Activated CD8-positive, alpha-beta memory T cell treated with anti-CD3 and anti-CD28 coated beads for 48 hours (primary cell): ENCODE measurements at places on chromosomes 11 and 22.

GRCh38 chr11:93850594-93851018, at the start of gene VSTM5:
TSS of gene VSTM5 (minus strand) at chr11:93850618. CDS start at chr11:93850502, 116 bp downstream.
- DNase-seq, result no peak

DNA sequence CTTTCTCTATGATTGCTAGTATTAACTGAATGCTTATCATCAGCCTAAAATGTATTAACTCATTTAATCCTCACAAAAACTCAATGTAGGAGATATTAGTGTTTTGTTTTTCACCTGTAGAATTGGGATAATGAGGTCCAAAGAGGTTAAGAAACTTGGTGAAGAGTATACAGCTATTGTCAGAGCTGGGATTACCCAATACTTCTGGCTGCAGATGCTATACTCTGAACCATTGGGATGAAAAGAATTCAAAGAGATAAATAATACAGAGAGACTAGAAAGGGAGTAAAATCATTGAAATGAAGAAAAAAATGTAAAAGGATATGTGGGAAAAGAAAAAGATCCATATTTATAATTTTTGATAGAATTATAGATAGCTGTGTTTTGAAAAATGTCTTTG, 137.1 kb downstream of the TRPC6 start:
- no peak for DNase-seq

GRCh38 chr11:118503216-118503615, 24.1 kb upstream of the TTC36 start:
- no peak for DNase-seq

GRCh38 chr11:2977113-2977512, 15.0 kb downstream of the NAP1L4 start:
- DNase-seq, result no peak

DNA sequence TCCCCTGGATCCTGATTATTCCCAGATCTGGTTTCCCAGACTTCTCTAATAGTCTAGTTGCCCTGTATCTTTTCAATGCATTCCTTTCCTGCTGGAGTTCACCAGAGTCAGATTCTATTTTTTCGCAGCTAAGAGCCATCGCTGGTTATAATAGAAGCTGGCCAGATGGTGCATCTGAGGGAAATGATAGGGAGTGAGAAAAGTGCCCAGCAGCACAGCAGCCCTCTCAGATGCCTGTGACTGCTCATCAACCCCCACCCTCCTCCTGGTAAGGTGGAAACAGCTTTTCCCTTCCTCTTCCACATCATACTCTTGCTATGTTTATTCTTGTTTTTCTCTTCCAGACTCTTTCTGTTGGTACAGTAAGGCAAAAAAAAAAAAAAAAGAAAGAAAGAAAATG, 12.8 kb downstream of the OR8A1 start:
- no peak for DNase-seq

DNA sequence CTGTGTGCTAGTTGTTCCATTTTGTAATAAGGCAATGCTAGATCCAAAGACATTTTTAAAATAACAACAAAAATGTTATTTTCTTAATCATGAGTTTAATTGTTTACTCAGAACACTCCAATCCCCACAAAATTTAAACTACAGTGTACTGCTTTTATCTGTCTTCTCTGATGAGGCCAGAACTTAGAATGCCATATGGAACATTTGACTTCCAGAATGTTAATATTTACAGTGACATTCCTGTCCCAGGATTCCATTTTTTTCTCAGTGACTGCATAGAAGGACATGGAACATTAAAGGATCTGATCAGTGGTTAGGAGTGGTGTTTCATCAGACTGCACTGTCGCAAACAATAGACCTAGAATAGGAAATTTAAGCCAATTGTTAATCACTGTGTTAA, 494.9 kb upstream of the ARHGAP42 start:
- DNase-seq, result no peak

DNA sequence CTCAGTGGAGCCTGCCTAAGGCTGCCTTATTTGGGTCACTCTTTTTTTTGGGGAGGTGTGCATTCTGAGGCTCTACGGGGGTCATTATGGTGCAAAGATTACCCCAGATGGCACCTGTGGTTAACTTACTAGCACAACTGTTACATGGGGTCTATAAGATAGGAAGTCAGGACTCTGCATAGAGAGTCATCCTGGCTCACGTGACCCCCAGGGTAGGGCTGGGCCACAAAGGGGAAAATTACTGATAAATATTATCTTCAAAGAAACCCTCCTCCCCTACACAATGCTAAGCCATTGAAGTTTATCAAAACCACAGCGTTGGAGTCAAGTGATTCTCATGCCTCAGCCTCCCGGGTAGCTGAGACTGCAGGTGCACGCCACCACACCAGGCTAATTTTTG, 397.1 kb downstream of the MN1 start:
- no peak for DNase-seq

- DNase-seq, result no peak
Observed at GRCh38 chr22:41092847-41093411, 537 bp downstream of the EP300 start.

DNA sequence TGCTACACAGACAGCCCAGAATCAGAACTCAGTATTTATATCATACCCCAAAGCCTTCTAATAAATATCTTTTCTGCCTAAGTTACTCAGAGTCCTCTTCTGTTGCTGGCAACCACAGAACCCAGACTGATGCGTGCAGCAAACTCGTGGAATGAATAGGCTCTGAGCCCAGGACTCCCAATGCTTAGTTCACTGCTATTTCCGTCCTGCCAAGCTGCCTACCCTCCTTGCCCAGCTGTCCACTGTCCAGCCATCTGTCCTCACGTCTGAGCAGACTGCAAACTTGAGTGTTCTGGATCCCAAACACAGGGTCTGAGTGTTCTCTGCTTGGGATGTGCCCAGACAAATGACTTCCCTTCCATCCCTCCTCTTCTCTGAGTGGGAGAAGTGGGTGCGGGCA, 19.4 kb downstream of the PTPN5 start:
- DNase-seq, result no peak

DNA sequence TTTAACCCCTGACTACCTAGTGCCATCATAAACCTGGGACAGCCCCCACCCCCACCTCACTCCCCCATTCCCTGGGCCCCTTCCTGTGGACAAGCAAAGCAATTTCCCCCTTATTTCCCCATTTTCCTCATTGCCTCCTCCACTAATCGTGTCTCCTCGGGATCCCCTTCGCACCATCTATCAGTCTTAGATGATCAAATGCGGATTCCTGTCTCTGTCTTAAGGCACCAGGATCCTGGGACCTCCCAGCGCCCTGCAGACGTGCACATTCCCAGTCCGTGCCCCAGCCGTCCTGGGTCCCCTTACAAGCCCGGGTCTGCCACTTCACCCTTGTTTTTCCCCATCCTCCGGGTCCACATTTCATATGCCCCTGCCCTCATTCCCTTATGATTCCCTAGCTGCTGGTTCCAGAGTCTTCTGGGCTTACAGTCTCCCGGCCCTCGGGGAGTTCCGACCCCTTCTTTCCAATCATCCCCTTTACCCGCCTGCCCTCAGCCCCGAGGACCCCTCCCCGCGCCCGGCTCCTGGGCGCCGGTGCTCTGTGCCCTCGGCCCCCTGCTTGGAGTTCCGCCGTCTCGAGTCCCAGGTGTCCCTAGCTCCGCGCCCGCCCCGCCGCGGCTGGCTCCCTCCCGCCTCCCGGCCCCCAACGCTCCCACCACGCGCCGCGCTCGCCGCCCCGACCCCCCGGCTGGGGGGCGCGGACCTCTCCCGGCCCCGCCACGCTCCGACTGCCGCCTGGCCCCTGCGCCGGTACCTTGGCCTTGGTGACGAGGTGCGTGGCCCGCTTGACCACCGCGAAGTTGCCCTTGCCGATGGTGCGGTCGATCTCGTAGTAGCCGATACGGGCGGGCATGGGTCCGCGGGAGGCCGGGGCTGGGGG, 599 bp downstream of the SIK3 start:
- DNase-seq, result no peak

DNA sequence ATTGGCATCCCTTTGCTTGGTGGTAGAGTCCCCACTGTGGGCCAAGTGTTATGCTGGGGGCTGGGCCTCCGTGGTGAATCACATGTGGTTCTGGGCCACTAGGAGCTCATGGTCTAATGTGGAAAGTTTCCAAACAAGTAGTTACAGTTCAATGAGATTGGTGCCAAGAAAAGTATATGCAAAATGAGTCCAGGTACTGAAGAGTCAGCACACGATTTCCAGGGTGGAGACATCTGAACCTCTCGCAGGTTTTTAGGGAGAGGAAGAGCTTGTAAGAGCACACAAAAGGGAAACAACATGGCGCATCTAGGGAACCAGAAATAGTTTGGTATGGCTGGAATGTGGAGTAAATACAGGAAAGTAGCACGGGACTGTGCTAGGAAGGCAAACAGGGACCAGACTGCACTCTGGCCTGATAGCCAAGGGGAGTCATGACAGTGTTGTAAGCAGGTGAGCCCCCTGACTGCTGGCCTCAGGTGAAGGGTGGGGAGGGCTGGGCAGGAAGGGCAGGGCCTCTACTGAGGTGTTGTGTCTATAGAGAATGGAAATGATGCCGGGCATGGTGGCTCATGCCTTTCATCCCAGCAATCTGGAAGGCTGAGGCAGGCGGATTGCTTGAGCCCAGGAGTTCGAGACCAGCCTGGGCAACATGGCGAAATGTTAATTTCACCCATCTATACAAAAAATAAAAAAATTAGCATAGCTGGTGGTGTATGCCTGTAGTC, 12.6 kb downstream of the POLR2F start:
- DNase-seq, result no peak

- DNase-seq, result no peak
Observed at GRCh38 chr22:47802421-47802820, 1040.0 kb downstream of the TBC1D22A start.

DNA sequence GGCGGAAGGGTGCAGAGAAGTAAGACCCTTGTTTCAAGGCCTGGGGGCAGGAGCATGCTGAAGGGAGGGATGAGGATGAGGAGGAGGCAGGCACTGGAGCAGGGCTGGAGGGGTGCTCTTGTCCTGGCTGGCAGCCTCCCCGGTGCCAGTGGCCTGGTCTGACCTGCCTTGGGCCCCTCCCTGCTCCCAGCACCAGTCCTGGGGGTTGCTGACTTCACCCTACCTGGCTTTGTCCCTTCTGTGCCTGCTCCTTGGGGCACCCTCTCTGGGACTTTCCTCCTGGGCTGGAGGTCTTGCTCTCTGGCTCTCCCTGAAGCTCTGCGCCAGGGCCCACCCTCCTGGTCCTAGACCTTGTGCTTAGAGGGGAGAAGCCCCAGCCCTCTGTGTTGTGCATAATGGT, 4.7 kb upstream of the FLRT1 start:
- DNase-seq, result no peak

DNA sequence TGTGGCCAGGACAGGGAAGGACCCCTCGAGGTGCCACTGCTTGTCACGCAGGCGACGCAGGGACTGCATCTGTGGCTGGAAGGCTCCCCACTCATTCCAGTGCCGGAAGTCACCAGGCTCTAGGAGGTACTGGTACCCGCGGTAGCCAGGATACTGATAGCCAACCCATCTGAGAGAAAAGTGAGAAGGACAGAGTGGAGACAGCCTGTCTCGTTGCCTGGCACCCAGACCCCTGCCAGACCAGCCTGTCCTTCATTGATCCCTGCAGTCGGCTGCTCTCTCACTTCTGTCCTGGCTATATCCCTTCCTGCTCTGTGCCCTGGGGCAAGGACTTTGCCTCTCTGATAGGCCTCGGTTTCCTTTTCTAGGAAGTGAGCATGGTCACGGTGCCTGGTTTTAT, 9.6 kb upstream of the TPST2 start:
- no peak for DNase-seq

DNA sequence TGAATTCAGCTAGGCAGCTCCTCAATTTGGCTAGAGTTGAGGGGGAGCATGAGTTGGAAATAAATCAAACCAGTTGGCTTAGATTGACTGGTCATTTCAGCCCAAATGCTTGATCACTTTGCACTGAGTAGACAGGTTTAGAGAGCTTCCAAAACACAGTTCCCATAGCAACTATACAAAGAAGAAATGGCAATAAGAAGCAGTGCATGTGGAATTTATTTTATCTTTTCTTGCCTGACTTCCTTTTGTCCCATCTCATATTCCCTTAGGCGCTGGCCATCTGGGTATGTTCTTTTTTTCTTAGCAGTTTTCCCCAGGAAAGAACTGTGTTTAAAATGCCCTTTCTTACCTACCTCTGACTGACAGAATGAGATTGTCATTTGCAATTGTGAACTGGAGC, 38.7 kb upstream of the C11orf87 start:
- no peak for DNase-seq

DNA sequence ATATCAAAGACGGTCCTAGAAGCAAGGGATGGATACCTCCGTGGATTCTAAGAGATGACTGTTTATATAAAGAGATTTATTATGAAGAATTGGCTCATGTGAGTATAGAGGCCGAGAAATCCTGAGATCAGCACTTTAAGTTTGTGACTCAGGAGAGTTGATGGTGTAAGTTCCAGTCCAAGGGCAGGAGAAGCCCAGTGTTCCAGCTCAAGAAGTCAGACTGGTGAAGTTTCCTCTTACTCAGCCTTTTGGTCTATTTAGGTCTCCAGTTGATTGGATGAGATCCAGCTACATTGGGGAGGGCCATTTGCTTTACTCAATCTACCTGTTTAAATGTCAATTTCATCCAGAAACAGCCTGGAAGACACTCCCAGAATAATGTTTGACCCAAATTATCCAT, 45.1 kb downstream of the TSPAN18 start:
- DNase-seq, result no peak

DNA sequence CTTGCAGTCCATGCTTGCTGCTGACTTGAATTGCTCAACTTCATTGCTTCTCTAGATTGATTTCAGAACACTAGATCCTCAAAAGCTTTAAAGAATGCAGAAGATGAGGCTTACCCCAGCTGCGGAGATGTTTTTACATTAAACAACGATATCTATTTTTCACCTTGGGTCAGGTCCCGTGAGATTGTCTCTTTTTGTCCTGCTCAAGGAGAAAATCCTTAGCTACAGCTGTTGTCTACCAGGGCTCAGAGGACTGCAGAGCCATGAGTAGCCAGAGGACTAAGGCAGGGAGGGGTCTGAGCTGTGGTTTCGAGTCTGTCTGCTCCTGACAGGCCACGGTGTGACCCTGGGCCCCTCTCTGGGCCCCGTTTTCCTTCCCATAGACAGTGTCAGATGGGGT, 51.4 kb downstream of the PKNOX2 start:
- no peak for DNase-seq

DNA sequence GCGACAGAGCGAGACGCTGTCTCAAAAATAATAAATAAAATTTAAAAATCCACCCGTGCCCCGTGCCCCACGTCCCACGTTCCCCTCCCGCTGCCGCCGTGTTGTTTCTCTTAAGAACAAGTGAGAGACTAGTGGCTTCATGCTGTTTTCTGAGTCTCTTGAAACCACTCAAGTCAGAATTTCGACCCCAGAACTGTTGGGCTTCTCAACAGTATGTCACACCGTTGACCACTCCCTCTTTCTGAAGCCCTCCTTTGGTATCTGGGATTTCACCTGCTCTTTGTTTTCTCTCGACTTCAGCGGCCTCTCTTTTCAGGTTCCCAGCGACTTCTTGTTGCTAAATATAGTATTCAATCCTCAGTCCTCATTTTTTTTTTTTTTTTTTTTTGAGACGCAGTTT, 974 bp downstream of the PPIL2 start:
- no peak for DNase-seq

- no peak for DNase-seq
Observed at GRCh38 chr22:49417833-49418232, 409.8 kb downstream of the BRD1 start.

GRCh38 chr22:39771486-39771885, 122.1 kb downstream of the ENTHD1 start:
- DNase-seq, result no peak

GRCh38 chr11:130126516-130126915, 33.1 kb upstream of the ST14 start:
- DNase-seq, result no peak

- DNase-seq, result no peak
Observed at GRCh38 chr11:104028476-104029263, 7.8 kb upstream of the DDI1 start.

- DNase-seq, result no peak
Observed at GRCh38 chr11:121119440-121119839, 18.4 kb downstream of the TECTA start.
